ENCODE measurements at places on chromosomes 6 and 20.

DNA sequence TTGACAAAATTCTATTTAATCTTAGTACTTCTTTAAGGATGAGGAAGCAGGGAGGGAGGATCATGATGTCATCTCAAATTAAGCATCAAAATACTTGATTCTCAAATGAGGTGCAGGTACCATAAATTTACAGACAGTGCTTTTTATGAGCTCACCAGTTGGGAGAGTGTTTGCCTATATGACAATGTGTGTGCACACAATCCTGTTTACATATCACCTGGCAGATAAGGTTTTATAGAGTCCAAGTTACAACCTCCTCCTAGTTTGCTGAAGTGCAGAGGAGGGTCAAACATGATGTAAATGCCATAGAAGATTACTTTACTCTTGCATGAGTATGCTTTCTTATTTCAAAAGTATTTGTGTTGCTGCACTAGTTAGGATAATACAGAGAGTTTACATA, 6.4 kb downstream of the ATXN1 start:
- DNase-seq = no peak

DNA sequence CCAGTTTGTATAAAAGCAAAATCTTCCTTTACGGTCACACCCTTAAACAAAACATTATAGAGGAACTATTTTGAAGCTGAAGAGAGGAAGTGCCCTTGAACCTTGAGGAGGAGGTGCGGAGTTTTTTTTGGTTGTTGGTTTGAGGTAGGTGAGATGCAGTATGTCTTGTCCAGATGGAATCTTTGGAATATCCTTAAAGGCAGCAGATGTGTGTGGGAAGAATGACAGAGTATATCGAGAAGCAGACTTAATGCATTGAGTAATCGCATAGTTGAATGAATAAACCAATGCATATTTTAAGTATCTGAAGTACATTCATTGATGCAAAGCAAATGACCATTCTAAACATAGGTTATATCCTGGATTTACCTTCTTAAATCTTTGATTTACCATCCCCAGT, 49.9 kb downstream of the AIG1 start:
- no peak for DNase-seq

- no peak for DNase-seq
These were observed 42.4 kb downstream of the DHX35 start for GRCh38 chr20:39004508-39004907.

GRCh38 chr20:63500151-63500901, 1.4 kb upstream of the EEF1A2 start:
- no peak for DNase-seq

DNA sequence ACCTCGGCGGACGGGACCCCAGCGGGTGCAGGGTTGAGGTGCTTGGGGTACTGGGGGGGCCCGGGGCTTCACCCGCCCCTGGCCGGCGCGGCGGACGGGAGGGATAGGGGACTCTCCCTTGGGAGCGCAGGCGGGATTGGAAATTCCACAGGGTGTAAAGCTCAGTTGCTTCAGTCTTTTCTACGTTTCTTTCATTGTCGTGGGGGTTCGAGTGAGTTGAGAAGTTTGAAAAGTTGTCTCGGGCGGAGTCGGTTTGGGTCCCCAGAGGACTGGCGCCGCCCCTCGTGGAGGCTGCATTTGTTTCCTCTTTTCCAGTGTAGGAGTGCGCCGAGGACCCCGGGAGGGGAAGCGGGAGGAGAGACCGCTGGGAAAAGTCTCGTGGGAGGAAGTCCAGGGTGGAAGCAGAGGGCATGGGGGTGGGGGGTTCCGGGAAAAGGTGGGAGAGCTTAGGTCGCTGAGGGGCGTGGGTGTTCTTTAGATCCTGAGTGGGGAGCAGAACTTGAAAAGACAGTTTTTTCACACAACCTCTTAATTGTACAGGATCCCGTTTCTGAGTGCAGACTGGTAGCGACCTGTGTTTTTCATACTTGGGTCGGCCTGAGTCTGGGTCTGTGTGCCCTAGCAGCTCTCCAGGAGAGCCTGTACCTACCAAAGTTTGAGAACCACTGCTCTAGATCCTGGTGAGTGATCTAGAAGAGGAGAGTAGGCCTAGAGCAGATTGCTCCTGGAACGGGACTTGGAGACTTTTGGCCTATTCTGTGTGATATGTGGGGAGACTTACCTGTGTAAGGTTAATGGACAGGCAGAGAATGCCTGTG, 495 bp downstream of the FAM83B start:
- DNase-seq = no peak

GRCh38 chr6:38725414-38726183, 10.5 kb downstream of the DNAH8 start:
- no peak for DNase-seq

- DNase-seq = no peak
These were observed 922.5 kb upstream of the MAN1A1 start for GRCh38 chr6:120272038-120272437.

DNA sequence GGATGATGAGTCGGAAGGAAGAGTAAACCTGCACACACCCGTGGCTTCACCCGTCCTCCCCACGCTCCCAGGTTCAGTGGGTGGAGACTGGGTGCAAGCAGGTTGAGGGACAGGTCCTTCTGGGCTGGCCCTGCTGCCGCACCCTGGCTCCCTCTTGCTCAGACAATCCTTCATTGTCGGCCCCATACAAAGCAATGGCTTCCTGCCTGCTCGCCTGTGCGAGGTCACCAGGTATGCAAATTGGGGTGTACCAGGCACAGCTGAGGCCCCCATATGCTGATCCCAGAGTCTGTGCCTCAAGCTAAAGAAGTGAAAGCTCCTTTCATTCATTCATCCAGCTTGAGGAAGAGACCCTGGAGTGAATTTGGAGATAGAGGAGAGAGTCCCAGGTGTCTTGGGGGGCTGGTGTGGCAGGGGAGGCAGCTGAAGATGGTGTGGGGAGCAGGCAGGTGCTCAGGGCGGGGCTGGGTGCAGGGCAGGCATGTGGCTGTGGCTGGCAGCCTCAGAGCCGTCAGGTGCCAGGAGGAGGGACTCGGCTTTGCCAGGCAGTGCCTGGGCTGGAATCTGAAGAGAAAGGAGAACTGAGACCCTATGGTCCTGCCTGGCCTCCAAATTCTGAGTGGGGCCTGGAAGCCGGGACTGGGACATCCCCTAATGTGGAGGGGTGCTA, 4.7 kb downstream of the SLCO4A1 start:
- no peak for DNase-seq

- peak; percentile 47 for DNase-seq
These were observed 34.2 kb upstream of the MDGA1 start for GRCh38 chr6:37731888-37732287.

DNA sequence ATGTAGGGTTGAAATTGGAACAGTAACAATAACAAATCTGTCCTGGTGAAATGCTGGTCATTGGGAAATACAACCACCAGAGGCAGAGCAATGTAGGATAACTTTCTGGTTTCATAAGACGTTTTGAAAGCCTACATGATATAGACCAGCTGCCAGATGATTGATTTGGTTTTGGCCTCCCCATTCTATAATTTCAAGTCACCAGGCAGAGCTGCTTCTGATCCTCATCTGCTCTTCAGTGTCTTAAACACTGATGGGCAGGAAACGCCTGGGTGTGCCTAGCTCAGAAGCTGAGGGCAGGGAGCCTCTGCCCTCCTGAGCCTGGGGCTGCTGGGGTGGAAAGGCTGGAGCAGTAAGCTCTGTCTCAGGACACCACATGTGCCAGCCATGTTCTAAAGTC, 24.5 kb downstream of the DHX35 start:
- no peak for DNase-seq

- DNase-seq = no peak
These were observed 45.7 kb upstream of the IRF4 start for GRCh38 chr6:345747-346385.

GRCh38 chr20:32891926-32892660, 33.4 kb downstream of the EFCAB8 start:
- no peak for DNase-seq

DNA sequence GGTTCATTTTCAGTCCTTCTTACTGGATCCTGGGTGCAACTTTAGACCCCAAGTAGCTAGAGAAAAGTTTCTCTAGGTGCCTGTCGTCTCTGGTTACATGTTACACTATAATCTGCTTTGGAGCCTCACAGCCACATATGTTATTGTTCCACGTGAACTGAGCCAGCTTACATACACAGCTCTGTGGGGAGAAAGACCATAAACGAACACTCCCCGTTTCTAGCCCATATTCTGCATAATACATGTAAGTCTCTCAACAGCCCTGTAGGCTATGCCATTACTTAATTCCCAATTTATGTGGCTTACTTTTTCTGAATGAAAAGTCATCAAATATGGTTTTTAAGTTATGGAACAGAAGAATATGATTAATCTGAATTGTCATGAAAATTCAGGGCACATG, 233.8 kb downstream of the BCKDHB start:
- DNase-seq = no peak

- no peak for DNase-seq
These were observed 3.0 kb downstream of the TSHZ2 start for GRCh38 chr20:52975029-52975732.

DNA sequence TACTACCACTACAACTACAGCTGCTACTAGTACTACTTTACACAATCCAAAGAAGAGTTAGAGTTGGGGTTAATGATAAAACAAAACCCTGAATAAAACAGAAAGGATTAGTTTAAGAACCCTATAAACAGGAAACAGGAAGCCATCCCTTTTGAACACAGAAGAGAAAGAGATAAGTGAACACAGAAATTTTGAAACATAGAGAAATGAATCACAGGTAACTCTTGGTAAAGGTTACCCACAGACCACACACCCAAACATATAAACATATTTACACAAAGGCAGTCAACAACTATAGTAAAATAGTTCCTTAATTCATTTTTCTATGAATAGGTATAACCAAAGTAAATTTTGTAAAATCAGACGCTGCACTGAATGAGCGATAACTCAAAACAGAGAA, 98.1 kb downstream of the RNGTT start:
- no peak for DNase-seq

DNA sequence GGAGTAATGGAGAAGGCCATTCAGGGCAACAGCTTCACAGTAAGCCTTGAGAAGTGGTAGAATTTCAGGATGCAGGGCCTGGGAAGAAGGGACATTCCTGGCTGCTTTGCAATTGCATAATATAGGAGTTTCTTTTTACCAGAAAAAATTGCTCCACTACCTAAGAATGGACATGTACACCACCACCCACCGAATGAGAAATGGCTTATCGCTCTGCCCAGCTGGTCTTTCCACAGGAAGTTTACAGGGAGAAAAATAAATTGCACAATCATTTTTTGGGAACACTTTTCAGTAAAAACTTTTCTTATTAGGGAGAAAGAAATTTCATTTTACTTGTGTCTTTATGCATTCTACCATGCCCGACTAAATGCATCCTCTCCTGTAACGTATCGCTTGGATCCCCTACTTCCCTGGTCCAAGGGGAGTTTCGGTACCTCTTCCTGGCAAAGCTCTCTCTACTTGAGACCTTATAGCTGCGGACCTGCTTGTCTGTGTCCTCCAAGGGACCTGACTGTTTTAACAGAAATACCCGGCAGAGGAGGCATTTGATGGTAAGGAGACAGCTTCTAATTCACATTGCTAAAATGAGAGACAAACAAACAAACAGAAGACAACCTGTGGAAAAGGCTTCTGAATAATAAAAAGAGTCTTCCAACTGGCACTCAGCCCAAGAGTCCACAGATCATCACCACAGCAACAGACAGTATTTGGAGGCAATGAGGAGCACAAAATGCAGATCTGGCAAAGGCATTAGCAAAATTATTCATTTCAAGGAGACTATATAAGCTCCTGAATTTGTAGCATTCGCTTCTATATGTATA, 54.2 kb downstream of the MAP3K5 start:
- DNase-seq = no peak

DNA sequence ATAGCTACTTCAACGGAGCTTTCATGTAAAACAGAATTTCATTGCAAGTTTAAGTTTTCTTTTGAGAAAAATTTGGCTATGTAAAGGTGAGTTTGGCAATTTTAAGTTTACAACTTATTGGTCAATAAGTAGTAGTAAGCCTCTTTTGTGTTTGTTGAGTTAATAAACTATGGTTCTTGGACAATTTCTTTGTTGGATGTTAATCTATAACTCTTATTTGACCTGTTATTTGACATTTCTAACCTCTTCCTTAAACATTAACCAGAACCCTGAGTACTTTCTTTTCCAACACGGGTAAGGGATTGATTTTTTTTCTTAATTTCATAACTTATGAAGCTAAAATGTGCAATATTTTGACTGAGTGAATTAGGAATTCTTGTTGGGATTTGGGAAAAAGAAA, 354.4 kb downstream of the PRKN start:
- DNase-seq = no peak

DNA sequence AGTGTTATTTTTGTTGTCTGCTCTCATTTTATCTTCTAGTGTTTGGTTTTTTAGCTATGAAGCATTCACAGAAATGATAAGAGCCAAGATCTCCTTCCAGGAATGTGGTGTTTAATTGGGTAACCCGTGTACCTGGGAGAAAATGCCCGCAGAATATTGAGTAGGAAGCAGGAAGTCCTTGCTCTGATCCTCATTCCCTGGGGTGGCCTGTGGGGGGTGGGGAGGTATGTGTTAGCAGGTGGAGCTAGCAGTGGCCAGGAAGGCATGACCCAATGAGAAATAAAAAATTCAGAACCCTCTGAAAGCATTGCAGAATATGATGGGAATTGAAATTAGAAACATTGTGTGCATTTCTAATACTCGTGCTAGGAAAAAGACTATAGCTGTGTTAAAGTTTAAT, 100.8 kb downstream of the DTD1 start:
- no peak for DNase-seq
